ENCODE measurements at places on chromosomes 7 and 10.
A peak's percentile ranks its signal among the peaks of the same experiment; 100 is the strongest.

DNA sequence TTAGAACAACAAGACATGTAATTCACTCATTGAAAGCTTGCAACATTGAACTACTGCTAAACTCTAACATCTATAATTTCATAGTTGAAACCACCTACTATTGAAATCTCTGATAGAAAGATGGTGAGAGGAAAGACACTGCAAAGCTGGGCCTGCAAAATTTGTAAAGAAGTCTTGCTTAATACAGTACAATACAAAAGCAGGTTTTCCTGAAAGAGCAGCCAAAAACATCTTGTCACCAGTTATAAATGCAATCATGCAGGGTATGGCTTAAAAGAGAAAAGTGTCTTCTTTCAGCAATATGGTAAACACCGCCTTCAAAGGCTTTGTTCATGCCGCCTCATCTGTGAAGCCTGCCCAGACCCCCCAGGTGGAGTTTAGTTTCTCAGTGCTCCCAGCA is 109.2 kb downstream of the ANK3 start:
- no peak for DNase-seq

DNA sequence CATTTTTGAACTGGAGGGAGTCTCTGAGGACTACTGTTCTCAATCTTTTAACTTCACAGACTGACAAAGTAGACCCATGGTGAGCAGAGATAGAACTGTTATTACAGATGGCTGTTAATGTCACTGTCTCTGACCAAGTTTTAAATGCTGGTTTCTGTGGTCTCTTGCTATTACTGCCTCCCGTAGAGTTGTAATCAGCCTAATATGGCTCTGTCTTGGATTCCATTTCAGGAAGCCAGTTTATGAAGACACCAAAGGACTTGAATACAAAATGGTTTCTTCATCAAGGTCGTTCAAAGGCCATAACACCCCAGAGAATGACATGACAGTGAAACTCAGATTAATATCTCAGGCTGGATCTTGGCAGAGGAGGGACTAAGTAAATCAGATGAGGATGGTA is 3.9 kb downstream of the SFRP4 start:
- DNase-seq = no peak

DNA sequence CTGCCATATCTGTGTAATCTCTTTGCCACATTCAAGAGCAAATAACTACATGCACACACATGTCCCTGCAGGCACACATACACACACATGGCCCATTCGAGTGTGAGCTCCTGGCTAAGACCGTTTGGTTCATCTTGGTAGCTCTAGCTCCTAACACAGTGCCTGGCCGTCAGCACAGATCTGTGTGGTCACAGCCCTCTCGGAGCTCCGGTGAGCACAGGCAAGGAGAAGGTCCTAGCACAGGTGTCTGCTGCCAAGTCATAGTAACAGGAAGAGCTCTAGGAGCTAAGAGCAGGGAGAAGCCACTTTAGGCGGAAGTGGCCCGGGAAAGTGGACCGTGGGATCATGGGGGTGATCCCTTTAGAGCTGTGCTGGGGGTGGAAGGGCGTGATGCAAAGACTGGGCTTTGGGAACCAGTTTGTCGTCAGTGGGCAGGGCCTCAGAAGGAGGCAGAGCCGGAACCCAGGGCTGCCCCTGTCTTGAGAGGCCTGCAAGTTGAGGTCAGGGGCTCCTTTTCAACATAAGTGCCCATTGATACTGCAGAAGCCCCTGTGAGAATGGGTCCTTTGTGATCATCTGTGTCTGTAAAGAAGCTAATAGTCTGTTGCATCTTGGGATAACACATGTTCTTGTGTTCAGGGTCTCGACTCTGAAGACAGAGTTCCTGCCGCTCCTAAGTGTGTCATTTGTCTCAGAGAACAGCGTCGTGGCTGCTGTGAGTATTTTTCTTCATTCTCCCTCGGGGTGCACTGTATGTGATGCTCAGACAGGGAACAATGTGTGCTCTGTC is 16.6 kb upstream of the ARPC1B start:
- no peak for DNase-seq

GRCh38 chr10:64529003-64529350 is 1007.8 kb downstream of the REEP3 start:
- no peak for DNase-seq

DNA sequence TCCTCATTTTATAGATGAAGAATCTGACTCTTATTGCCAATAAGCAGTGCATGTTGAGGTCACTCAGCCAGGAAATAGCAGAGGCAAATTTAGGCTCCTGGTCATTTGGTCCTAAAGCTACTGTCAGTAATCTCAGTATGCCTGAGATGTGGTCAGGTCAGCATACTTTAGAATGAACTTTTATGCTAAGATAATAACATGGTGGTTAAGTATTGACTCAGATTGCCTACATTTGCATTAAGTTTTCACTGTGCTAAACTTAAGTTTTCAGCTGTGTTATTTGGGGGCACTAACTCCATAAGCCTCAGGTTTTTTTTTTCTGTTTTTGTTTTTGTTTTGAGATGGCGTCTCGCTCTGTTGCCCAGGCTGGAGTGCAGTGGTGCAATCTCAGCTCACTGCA is 35.9 kb upstream of the CCSER2 start:
- no peak for DNase-seq

DNA sequence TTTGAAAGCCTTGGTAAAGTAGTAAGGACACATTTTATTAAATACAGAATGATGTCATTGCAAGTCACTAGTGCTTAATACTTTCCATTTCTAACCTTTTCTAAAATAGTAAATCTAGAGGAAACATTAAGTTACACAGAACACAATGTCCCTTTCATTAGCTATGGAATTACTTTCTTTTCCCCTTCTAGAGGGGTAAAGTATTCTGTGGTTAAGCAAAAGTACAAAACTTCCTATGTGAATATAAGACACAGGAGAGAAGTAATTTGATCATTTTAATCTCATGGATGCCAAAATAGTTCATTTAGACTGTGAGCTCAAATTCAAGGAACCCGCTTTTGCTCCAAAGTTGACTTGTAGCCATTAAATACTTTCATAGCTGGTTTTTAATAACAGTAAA is 49.8 kb downstream of the SEMA3E start:
- DNase-seq = no peak

DNA sequence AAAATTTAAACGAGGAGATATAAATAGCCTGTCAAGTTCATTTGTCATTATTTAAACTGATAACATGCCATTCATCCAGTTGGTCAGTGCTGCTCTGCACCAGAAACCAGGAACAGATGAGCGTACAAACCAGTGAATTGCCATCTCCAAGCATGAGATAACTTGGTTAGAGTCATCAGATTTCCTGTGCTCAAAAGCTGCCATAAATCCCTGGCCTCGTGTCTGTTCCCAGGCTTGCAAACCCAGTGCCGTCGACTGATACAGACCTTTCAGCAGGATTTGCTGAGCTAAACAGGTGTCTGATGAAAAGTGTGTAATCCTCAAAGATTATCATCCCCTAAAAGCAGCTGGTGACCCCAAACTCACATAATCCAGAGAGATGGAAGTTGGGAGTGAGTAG is 96.0 kb upstream of the SAMD8 start:
- no peak for DNase-seq

DNA sequence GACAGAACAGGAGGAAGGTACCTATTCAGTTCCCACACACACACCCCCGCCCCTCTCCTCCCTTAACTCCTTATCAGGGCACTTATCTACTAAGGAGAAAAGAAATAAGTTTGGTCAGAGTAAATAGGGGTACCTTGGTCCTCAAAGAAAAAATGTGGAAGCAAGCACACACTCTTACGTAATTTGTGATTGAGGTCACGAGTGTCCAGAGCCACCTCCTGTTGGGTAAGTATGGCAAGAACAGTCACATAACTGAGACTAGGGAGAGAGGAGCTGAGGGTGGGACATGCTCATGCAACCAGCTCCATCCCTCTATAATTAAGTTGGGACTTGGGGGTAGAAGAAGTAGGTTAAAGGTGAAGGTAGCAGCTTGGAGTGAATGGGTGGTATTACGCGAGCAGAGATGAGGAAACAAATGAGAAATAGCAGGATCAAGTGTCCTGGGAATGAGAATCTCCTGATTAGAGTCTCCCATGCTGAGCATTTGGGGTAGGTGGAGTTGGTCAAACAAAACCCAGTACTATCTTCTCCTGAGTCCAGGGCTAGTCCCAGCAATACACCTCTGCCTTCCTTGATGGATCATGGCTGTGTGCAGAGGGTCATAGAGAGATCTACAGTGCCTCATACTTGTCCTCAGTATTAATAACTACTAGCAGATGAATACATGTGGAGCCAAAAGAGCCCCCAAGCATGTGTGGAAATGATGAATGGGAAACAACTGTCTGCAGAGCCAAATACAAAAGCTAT is 77.1 kb downstream of the GSAP start:
- DNase-seq = no peak

GRCh38 chr10:132560241-132560731 is 22.7 kb downstream of the INPP5A start:
- DNase-seq = no peak

GRCh38 chr10:71368643-71369042 is 28.1 kb upstream of the CDH23 start:
- DNase-seq = no peak

GRCh38 chr10:44295644-44296241 is 89.2 kb downstream of the CXCL12 start:
- no peak for DNase-seq

DNA sequence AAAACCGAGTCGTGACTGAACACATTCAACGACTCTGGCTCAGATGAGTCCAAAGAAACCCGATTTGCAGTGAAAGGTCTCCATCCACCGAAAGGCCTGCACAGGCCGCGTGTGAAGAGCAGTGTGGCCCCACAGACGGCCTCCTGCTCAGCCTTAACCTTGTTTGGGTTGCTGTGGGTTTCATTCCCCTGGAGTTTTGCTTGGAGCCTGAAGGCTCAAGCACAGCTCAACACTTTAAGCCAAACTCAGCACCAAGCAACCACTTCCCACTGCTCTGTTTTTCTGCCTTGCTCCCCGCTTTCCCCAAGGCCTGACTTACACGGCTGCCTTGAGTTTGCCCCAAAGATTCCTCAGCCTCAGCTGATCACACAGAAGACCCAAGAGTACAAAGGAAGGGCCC is 398.2 kb upstream of the NFE2L3 start:
- no peak for DNase-seq

DNA sequence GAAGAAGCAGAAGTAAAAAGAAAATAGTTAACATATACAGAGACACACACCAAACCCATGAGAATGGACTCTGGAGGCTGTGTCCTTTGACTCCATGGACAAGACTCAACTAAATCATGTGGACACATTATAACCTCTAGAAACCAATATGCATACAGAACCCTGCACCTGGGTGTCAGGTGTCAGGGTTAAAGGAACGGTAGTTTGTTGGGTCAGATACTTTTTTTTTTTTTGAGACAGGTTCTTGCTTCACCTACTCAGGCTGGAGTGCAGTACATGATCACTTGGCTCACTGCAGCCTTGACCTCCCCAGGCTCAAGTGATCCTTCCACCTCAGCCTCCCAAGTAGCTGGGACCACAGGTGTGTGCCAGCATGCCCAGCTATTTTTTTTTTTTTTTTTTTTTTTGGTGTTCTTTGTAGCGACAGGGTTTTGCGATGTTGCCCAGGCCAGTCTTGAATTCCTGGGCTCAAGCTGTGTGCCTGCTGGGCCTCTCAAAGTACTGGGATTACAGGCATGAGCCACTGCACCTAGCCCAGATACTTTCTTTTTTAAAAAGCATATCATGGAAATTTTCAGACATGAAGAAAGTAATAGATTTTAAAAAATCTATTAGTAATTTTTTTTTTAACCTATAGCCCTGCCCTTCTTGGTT is 31.3 kb downstream of the GALNT11 start:
- no peak for DNase-seq

DNA sequence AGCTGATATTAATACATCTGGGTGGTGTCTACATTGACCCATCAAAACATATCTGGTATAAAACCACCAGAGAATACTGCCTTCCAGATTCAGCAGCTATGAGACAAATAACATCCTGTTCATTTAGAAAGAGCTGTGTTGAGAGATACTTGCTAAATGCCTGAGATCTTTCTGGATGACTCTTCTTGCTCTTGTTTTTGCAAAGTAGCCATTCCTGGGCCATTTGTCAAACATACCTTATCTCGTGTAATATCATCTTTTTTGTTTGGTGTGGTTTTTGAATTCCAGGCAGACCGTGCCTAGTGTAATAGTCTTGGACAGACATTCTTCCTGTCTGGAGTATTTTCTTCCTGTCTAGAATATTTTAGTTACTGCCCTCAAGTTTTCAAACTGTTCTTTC is 74.7 kb upstream of the PRR15 start:
- no peak for DNase-seq

GRCh38 chr10:58177362-58177947 is 90.2 kb downstream of the IPMK start:
- peak; percentile 6 for DNase-seq

DNA sequence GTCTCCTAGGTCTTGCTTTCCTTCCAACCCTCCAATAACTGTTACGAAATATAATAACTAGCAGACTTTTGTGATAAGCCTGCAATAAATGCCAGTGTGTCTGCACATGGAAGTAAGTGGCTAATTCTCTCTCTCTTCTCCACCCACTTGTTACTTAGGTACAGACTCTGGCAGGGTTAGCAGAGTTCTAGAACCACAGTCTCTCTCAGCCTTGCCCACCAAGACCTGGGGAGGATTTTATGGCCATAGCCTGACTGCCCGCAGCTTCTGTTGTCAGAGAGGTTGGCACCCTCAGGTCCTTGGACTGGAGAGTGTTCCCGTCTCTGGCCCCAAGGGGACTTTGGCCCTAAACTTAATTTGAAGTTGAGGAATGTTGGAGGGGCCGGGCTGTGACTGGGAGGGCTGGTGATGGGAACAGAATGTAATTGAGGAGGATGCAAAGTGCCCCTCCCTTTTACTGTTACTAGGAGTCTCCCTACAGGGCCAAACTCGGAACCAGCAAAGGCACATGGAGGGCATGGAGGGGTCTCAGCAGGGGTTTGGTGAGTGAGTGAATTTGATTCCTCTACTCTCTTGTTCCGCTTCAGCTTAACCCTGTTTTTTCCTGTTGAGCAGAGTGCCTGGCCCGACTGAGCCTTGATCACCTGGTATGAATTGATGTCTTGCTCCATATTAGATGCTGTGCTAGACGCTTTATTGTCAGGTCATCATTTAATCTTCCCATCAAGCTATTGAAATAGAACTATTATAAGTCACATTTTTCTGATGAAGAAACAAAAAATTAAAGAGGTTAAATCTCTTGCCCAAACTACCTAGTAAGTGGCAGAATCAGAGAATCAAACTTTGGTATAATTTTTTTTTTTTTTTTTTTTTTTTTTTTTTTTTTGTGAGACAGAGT is 37.0 kb upstream of the LCOR start:
- no peak for DNase-seq

DNA sequence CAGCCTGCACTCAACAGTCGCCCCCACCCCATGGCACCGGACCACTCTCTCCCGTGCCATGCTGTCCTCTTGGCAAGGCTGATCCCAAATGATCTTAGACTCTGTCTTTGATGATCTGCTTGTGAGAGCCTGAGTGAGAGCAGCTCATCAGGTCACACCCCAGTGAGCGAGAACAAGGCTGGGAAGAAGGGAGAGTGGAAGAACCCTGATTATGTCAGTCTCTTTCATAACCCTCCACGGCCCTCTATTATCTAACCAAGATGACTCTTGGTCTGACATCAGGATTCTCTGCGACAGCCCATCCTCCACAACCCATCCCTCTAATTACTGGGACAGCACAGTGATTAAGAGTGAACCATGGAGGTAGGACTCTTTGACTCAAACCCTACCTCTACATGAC is 53.1 kb upstream of the C7orf33 start:
- DNase-seq = no peak

- no peak for DNase-seq
These were observed 84.6 kb downstream of the IMMP2L start for GRCh38 chr7:111477462-111478225.
